ENCODE measurements at places on chromosomes 4 and X.

- no peak for DNase-seq
Measured at GRCh38 chrX:78643096-78643495, 16.0 kb downstream of the RTL3 start.

DNA sequence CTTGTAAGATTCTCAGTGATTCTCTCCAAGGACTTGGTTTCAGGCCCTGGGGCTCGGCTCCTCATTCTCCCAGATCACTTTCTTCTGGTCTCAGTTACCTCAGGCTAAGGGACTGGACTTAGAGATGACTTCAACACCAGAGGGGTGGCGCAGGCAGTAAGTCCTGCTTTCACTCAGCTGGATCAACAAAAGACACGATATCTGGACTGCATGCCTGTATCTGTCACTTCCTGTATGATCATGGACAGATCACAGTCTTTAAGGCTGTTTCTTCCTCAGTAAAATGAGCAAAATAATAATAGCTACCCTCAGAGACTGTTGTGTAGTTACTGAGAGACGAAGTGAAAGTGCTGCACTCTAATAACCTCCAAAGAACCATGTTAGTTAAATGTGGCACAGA lies 19.5 kb upstream of the CXCR3 start:
- DNase-seq = no peak

GRCh38 chr4:41012293-41012692 lies 202.0 kb downstream of the APBB2 start:
- DNase-seq = no peak

- peak; percentile 15 for DNase-seq
Measured at GRCh38 chr4:109914322-109914721, 1.6 kb downstream of the EGF start.

DNA sequence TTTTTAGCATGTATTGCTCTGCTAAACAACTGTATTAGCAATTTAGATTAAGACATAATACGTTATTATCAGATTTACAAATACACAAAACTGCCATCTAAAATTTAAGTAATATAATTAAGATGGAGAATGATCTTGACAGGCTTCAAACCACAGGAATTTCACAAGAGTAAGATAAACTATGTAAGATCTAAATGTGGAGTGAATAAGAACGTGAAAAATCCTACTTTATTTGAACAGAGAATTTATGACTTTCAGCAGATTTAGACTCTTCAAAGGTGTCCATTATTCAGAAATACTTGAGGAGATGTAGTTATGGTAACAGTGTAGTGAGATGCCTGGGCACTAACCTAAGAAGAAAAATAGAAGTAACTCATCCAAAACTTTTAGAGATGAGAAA lies 73.2 kb downstream of the SLC4A4 start:
- DNase-seq = no peak

GRCh38 chr4:100224160-100224559 lies 33.9 kb upstream of the DDIT4L start:
- no peak for DNase-seq

- DNase-seq = no peak
Measured at GRCh38 chr4:165458471-165458870, 79.7 kb downstream of the CPE start.

DNA sequence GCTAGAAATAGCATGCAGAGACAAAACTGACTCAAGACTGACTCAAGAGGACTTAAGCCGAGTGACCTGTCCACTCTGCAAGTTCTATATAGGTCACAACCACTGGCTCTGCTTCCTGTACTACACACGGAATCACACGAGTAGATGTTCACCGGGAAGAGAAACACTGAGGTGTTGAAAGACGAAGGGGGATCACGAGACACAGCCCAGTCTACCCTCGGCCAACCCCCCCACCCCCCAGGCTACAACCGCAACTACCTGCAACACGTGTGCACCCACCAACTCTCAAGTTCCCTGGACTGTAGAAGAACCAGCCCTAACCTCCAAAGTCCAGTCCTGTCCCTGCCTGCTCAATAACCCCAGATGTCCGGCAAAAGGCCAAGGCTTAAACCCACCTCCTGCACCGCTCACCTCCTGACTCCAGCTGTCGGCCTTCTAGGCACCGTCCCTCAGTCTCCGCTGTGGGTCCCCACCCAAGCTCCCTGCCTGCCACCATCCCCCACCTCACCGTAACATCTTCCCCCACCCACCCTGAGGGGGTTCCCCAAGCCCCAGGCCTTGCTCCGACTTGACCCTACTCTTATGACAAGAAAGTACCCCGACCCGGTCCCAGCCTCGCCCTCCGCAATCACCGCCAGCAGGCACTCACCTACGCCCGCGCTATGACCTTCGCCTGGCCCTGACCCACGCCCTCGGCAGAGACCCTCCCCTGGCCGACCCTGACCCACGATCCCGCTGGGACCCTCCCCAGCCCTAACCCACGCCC lies 739 bp downstream of the GAK start:
- DNase-seq = peak; percentile 9

DNA sequence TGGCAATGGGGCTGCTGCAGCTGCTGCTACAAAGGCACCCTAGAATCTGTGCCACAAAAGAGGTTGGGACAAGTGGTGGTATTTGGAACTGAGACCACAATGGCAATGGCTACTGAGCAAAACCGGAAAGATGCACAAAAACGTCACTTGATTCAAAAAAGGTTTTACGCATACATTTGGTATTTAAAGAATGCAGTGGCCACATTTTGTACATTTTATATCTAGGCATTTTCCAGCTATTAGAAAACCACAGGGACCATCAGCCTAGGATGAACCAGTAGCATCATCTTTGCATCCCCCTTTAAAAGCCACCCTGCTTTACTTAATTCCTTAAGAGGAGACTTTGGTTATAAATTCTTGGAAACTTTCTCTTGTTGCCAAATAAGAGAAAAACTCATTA lies 104.8 kb upstream of the CXCL13 start:
- DNase-seq = no peak

DNA sequence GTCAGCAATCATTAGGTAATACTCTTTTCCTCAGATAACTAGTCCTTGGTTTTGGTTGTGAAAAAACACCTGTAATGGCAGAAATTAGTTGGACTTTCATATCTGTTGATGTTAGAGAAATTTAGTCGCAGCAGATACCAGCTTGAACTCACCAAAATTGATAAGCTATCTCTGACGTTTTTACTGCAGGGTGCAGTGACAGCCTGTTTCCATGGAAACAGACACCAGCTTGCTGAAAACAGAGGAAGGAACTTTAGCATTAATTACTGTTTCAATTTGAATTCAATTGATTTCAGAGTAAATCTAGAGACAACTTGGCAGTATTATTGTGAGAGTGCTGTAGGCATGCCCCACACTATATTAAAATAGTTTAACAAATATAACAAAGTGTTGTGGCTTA lies 246.5 kb downstream of the PPP1R2C start:
- no peak for DNase-seq

DNA sequence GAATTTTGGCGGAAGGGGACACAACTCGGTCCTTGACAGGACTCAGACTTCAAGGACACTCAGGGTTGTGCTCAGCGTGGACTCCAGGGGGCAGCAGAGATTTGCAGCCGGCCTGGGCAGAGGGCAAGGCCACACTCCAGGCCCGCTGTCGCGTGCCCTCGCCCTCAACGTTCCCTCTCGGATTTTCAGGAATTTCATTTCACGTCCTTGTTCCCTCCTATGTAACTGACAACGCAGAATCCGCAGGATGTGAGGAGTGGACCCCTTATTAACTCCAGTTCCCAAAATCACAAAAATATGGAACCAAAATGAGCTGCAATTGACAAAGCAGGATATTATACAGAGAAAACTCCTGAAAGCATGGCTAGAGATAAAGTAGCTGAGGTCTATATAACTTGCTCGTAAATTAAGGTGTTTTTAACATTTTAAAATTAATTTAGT lies 21.0 kb upstream of the DCTD start:
- peak; percentile 54 for DNase-seq

GRCh38 chrX:44040406-44040805 lies 67.2 kb upstream of the NDP start:
- no peak for DNase-seq

- DNase-seq = no peak
Measured at GRCh38 chrX:8988446-8988845, 45.5 kb downstream of the FAM9B start.

DNA sequence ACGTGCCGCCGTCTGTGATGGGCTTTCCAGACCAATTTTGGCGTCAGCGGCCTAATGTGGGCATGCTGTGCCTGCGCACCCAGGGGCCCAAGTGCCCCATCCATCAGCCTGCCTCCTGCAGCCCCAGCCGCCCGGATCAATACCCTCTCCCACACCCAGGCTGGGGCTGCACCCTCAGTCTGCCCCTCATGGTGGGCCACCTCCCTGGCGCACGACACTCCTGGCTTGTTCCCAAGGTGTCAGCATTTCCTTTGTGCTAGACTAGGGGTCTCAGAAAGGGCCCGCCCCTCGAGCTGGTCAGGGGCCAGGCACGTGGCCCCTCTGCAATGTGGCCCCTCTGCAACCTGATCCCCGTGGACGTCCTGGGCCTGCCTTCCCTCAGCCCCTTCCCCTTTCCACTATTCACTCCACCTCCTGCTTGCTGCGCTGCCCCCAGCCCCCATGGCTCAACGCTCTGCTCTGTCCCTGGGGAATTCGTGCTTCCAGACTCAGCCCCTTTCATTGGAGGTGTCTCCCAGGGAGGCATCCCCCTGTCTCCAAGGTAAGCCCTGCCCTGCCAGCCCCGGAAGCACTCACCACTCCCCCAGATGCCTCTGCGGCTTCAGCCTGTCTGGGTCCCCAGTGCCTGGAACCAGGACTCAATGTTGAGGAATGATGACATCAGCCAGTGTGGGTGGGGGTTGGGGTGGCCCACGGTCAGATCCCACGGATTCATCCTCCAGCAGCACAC lies 130.8 kb downstream of the HMX1 start:
- no peak for DNase-seq

DNA sequence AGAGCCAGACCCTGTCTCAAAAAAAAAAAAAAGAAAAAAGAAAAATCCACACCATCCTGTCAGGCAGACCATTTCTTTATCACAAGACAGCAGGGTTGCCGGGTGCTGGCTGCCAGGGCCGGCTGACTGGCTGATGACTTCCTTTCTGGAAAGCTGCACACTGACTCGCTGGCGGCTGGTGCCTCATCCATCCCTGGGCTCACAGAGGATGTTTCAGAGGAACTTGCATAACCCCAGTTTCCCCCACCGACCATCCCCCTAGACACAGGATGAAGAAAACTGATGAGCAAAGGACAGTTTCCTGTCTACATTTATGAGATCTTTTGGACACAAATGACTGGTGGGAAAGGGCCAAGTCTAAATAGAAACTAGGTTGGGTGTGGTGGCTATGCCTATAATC lies 14.1 kb downstream of the HPSE start:
- DNase-seq = no peak
